Small intestine (tissue), 16 donors: ENCODE measurements at places on chromosomes 13 and 19. TPM values are rescaled to one million over a fixed set of nuclear protein-coding genes. Genes with fewer than 3 reads are reported as not detected.

DNA sequence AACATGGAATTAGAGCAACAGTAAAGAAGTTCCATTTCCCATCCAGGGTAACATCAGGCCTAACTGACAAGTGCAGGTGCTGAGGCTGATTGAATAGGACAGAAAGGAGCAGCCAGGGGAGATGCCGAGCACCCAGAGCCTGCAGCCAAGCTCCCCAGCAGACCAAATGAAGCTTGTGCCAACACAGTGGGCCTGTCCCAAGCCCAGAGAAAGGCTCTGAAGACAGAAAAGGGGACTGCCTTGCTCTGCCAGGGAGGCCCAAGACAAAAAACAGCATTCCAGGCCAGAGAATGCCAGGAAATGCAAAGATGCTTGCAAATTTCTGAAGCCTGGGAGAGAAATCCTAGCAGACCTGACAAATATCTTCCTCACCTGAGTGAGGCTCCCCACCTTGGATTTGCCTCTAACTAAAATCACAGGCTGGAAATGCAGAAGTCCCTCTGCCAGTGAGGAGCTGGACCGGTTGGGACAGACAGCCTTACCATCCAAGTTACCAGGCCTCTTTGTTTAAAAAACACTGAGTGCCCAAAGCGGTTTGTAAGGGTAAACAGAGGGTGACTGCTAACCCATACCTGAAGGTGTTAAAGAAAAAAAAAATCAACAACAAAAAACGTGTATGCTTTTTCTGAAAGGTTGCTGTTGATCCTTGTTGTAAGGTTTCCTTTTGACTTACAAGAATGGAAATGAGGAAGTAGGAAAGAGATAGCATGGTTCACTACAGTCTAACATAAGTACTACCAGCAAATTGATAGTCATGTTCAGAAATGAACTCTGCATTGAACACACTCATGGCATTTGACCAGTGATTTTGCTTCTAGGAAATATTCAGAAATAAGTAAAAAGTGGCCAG lies 11.8 kb upstream of the HMGB1 start:
- peaks cover 15% of the 10 kb centered on the region for H3K4me1 ChIP-seq
- no peak overlapping the region for H3K4me3 ChIP-seq
- H3K27me3 ChIP-seq: no peaks in the 10 kb centered on the region
- no peak for DNase-seq
- H3K36me3 ChIP-seq: no peaks in the 10 kb centered on the region

The OR10H4 gene
- not detected for polyA plus RNA-seq

- H3K36me3 ChIP-seq: no peaks in the 10 kb centered on the region
- H3K27me3 ChIP-seq: no peaks in the 10 kb centered on the region
- no peak for DNase-seq
- H3K27ac ChIP-seq: peak within 1 kb of the TSS; percentile 70
These were observed at the start of gene SERP2 for GRCh38 chr13:44373601-44374347. SERP2 (plus strand) TSS chr13:44373824; CDS start chr13:44374026, 202 bp downstream.

GRCh38 chr19:18419195-18419698 lies at the start of gene SSBP4:
SSBP4 (plus strand) TSS chr19:18419398; CDS start chr19:18419649, 251 bp downstream.
- H3K27ac ChIP-seq: peak within 1 kb of the TSS; percentile 89
- peak; percentile 73 for DNase-seq

GRCh38 chr19:6886277-6886897 lies 992 bp upstream of the ADGRE1 start:
- no peak overlapping the region for H3K27ac ChIP-seq
- DNase-seq: no peak
- no peaks in the 10 kb centered on the region for H3K4me1 ChIP-seq
- no peaks in the 10 kb centered on the region for H3K36me3 ChIP-seq
- no peaks in the 10 kb centered on the region for H3K27me3 ChIP-seq

- H3K27ac ChIP-seq: peak overlapping the region; percentile 87
- H3K4me3 ChIP-seq: no peak overlapping the region
- peaks cover 12% of the 10 kb centered on the region for H3K4me1 ChIP-seq
- H3K27me3 ChIP-seq: no peaks in the 10 kb centered on the region
These were observed 6.3 kb downstream of the KCTD12 start for GRCh38 chr13:76879883-76880270.

GRCh38 chr19:11693505-11694499 lies 44.9 kb downstream of the ZNF823 start:
- H3K4me3 ChIP-seq: peak overlapping the region; percentile 87
- no peaks in the 10 kb centered on the region for H3K36me3 ChIP-seq
- no peaks in the 10 kb centered on the region for H3K27me3 ChIP-seq
- DNase-seq: peak; percentile 34
- H3K27ac ChIP-seq: no peak overlapping the region

DNA sequence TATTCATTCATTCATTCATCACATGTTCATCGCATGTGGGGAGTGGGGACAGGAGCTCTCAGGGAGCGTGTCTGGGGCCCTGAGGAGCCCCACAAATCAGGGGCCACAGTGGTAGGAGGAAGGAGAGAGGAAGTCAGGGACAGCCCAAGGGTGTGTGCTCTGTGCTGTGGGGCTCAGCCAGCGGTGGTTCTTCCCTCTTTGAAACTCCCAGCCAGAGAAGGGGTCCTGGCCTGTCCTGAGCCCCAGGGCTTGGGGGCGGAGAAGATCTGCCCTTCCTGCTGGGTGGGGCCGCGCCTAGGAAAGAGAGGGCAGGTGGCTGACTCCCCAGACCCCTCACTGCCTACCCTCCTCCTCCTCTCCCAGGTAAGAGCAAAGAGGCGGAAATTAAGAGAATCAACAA lies 14.6 kb downstream of the AP2A1 start:
- H3K36me3 ChIP-seq: peaks cover 11% of the 10 kb centered on the region
- no peaks in the 10 kb centered on the region for H3K4me1 ChIP-seq
- DNase-seq: no peak
- H3K27ac ChIP-seq: no peak overlapping the region
- no peaks in the 10 kb centered on the region for H3K27me3 ChIP-seq
- no peak overlapping the region for H3K4me3 ChIP-seq

DNA sequence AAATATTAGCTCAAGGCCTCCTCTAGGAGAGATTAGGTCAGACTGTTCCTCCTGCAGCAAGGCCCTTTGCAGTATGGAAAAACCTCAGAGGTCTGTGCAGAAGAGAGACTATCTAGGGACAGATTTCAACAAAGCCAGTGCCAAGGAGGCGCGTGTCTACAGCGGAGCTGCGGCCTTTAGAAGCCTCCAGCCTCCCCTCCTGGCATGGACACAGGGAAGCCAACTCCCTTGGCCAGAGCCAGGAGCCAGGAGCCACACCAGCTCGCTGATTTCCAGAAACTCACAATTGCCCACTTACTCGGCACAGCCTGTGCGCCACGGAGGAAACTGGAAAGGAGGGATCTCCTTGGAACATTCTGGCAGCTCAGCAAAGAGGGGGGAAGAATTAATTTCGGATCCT lies 63.4 kb downstream of the INSR start:
- no peak overlapping the region for H3K4me3 ChIP-seq
- no peaks in the 10 kb centered on the region for H3K27me3 ChIP-seq
- DNase-seq: no peak
- H3K36me3 ChIP-seq: no peaks in the 10 kb centered on the region
- peaks cover 3% of the 10 kb centered on the region for H3K4me1 ChIP-seq

The COL5A3 gene
- 6.1 TPM for polyA plus RNA-seq

The ZSCAN4 gene
- 0.06 TPM for polyA plus RNA-seq
